ENCODE measurements at places on chromosomes 4 and X.

DNA sequence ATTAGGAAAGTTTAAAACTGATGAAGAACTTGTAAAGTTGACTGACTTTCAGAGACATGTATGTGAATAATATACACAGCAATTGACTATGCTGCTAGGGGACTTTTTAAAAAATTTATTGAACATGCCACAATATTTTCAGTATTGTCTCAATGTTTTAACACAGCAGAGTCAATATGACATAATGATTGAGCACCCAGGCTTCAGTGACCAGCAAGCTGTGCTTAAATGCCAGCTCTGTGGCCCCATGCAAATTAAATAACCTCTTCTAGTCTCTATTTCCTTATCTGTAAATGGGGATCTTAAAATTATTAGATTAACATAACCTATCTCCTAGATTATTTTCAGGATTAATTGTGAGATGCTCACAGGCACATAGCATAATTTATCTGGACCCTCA is 56.8 kb upstream of the TXK start:
- DNase-seq: no peak

GRCh38 chrX:41002026-41002425 is 83.2 kb upstream of the USP9X start:
- no peak for DNase-seq

GRCh38 chr4:116391020-116391419 is 694.4 kb downstream of the TRAM1L1 start:
- no peak for DNase-seq

- DNase-seq: no peak
Measured at GRCh38 chr4:182235021-182235795, 8.0 kb upstream of the TENM3 start.
